ENCODE measurements at places on chromosomes 1 and 21.

GRCh38 chr1:215878843-215879242 lies 311.7 kb downstream of the KCTD3 start:
- peak; percentile 13 for DNase-seq

DNA sequence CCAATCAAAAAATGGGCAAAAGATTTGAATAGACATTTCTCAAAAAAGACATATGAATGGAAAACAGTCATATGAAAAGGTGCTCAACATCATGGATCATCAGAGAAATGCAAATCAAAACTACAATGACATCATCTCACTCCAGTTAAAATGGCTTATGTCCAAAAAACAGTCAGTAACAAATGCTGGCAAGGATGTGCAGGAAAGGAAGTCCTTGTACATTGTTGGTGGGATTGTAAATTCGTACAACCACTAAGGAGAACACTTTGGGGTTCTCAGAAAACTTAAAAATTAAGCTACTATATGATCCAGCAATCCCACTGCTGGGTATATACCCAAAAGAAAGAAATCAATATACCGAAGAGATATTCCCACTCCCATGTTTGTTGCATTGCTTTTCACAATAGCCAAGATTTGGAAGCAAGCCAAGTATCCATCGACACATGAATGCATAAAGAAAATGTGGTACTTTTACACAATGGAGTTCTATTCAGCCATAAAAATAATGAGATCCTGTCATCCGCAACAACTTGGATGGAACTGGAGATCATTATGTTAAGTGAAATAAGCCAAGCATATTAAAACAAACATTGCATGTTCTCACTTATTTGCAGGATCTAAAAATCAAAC lies 17.9 kb downstream of the GBP5 start:
- DNase-seq, result no peak

GRCh38 chr1:31776032-31776431 lies 11.9 kb upstream of the ADGRB2 start:
- no peak for DNase-seq

GRCh38 chr1:176735201-176735600 lies 272.2 kb downstream of the PAPPA2 start:
- no peak for DNase-seq

GRCh38 chr1:178781533-178782330 lies 56.7 kb downstream of the RALGPS2 start:
- no peak for DNase-seq

DNA sequence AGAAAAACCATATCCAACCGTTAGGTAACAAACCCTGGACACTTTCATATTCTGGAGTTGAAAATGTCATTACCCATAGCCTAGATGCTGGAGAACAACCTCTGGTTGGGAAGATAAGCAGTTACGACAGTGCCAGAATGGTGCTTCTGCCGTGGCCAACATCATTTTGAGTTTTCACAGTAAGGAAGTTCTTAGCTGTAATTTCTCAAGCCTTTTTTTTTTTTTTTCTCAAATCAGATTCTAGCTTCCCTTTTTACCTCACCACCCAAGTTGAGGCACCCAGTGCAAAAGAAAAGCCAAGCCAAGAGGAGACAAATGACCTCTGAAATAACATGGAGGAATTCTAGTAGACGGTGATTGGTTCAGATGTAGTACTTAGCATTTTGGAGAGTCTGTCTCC lies 21.8 kb downstream of the PPT1 start:
- no peak for DNase-seq

Measured in GM12864 (cell line).